ENCODE measurements at places on chromosomes 7 and 10.
A peak's percentile ranks its signal among the peaks of the same experiment; 100 is the strongest.

GRCh38 chr10:97494151-97494550 lies 4.1 kb downstream of the MMS19 start:
- no peak for DNase-seq

DNA sequence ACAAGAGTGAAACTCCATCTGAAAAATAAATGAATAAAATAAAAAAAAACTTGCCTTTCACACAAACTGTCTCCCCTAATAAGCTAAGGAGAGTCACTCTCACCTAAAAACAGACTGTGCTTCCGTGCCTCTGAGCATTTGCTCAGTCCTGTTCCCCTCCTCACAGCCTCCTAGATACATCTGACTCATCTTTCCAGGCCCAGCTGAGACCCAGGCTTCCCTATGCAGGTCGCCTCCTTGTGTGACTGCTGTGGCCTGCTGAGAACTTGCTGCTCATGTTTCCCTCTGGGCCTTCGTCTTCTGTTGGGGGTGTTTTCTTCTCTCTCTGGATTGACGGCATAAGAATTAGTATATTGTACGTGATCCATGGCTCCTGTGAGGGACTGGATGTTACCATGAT lies 777.7 kb downstream of the LRMDA start:
- DNase-seq, result no peak

- no peak for DNase-seq
These were observed 3.1 kb upstream of the DOCK1 start for GRCh38 chr10:126902157-126902556.

GRCh38 chr7:136998495-136998894 lies 130.0 kb downstream of the CHRM2 start:
- no peak for DNase-seq

DNA sequence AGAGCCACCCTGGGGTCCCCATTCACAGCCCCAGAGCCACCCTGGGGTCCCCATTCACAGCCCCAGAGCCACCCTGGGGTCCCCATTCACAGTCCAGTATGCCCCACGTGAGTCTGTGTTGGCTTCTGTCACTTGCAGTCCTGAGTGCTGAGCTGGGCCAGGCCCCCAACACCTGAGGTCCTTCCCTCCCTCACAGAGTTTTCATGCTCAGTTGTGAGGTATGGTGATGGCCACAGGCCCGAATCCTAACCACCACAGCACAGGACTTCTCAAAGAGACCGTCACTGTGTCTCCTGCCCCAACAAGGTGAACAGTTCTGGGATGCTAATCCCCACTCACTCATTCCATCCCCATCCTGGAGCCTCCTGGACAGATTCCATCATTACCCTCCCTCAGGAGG lies 239.2 kb downstream of the PTPRN2 start:
- DNase-seq, result peak; percentile 6
